ENCODE measurements at places on chromosomes 12 and 14. TPM values are rescaled to one million over a fixed set of nuclear protein-coding genes. Genes with fewer than 3 reads are reported as not detected.

DNA sequence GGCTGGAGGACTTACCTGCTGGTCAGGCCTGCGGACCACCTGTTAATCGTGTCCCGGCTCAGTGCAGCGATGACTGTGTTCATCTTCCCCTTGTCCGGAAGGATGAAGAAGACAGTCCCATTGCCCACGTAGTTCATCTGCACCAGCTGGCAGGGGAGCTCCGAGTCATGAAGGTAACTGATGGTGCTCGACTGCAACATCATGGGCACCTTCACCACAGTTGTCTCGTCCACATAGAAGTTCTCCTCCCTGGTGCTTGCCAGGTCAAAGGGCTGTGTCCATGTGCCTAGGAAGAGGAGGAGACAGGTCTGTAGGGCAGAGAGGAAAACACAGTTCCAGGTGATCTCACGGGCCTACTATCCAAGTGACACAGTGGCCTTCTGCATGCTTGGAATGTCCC is 13.4 kb downstream of the SERPINA6 start:
- DNase-seq: no peak

DNA sequence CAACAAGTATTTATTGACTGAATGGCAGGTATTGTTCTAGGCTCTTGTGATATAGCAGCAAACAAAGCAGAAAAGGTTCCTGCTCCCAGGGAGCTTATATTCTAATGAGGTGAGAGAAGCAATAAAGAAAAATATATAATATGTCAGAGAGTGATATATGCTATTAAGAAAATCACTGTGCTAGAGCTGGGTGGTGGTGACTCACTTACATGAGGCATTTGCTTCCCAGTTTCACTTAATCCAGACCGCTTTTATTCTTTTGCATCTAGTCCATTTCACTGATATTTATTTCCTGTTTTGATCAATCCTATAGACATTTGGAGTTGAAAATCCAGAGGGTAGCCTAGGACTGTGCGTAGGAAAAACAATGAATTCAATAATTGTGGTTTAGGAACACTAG is 17.5 kb downstream of the TRHDE start:
- no peak for DNase-seq

GRCh38 chr14:52716155-52716554 is 9.2 kb downstream of the PSMC6 start:
- no peak for DNase-seq

Gene TNFAIP2
- 720 TPM for total RNA-seq

GRCh38 chr12:127613056-127613455 is 653.9 kb upstream of the TMEM132C start:
- DNase-seq: no peak

GRCh38 chr12:49287876-49288275 is 7.1 kb upstream of the PRPH start:
- no peak for DNase-seq

Gene GPR137C
- 2.2 TPM for total RNA-seq

- DNase-seq: no peak
Observed at GRCh38 chr12:10873378-10873777, 10.7 kb downstream of the PRH1 start.

GRCh38 chr12:26830363-26830762 is 2.6 kb downstream of the ITPR2 start:
- no peak for DNase-seq

DNA sequence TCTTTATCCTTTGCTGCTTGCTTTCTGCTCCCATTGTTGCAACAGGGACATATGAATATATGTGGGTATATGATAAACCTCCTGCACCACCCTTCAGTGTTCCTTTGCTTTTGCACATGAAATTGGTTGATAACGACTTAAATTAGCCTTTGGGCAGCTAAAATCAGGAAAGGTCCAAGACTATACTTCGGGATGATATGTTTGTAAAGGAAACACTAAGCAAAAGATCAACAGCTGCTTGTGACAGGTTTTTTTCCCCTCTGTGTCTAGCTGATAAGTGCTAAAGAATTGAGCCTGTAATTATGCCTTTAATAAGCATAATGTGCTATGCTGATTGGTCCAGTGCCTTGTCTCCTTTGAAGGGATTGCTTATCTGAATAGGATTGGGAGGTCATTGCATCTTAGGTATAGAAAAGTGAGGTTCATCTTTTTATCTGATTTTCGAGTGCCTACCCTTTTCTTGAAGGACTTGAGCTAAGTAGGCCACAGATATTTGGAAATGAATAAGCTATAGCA is 59.4 kb downstream of the PPHLN1 start:
- DNase-seq: no peak

DNA sequence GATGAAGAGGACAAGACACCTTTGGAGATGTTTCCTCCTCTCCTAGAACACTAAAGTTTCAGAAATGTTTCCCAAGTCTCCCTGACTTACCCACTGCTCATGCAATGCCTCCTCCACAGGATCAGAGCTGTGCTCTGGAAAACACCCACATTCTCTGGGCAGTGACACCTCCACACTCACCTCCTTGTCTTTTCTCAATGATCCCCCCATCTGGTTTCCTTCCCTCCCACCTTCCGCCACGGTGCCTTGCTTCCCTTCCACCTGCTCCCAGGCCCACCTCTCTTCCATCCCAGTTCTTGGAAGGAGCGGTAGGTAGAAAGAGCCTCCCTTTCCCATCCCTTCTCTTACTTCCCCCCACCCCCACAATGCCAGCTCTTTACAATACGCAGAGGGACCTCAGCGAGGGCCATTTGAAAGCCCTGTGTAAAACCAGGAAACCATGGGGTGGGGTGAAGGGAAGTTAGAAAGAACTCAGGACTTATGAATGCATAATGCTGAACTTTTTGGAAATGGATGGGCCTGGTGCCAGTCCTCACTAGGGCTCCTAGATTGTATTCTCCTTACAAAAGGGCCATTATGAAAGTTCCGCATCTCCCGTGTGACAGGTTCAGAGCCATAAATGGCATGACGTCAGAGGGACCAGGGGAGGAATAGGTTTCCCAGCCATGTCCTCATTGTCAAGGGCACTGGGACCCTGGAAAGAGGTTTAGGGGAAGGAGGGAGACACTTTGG is 12.8 kb downstream of the FBLN5 start:
- DNase-seq: no peak

- no peak for DNase-seq
Observed at GRCh38 chr12:44972746-44973421, 78.0 kb downstream of the DBX2 start.

DNA sequence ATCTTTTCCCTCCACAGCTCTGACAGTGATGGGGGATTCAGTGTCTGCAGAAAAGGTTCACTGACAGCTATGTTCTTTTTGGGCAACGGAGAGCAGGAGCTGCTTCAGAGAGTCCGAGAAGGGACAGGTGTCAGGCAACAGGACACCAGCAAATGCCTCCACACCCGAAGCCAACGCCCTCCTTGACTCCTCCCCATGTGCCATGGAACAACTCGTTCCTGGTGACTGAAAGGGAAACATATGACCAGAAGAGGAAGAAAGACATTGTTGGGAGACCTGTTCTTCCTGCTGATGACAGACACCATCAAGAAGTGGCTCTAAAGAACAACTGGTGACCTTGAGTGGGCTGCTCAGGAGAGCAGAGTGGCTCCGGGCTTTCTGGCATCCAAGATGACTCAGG is 172.3 kb upstream of the NOS1 start:
- no peak for DNase-seq

Gene TRHDE
- 12.1 TPM for total RNA-seq

Gene LUM
- 104 TPM for total RNA-seq

Gene GSC
- total RNA-seq: not detected

DNA sequence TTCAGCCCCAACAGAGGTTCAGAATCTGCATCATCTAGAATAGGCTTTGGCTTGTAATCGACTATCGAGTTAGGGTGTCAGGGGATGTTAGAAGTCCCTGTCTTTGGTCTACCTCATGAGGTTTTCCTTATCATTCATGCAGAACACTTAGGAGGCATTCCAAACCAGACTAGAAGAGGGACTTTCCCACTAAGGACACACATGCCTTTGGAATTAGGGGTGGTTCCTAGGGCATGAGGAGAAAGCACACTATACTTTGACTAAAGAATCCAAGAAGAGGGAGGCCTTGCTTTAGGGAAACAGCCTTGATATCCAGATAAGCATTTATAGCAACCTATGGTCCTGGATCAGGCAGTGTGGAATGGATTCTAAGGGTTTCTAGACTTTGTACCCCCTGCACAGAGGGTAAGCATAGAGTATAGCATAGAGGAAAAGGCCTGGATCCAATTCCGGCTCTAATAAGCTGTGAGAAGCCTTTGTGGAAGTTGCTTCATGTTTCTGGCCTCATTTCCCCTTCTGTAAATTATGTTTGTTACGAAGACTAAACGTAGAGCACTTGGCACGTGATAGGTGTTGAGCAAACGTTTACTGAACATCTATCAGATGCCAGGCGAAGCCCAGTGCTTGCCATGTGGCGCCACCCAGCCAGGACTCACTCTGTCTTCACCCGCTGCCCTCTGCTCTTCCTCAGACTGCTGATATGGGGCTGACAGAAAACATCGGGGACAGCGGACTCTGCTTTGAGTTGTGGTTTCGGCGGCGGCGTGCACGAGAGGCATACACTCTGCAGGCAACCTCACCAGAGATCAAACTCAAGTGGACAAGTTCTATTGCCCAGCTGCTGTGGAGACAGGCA is 13.2 kb downstream of the ZNF219 start:
- DNase-seq: no peak

DNA sequence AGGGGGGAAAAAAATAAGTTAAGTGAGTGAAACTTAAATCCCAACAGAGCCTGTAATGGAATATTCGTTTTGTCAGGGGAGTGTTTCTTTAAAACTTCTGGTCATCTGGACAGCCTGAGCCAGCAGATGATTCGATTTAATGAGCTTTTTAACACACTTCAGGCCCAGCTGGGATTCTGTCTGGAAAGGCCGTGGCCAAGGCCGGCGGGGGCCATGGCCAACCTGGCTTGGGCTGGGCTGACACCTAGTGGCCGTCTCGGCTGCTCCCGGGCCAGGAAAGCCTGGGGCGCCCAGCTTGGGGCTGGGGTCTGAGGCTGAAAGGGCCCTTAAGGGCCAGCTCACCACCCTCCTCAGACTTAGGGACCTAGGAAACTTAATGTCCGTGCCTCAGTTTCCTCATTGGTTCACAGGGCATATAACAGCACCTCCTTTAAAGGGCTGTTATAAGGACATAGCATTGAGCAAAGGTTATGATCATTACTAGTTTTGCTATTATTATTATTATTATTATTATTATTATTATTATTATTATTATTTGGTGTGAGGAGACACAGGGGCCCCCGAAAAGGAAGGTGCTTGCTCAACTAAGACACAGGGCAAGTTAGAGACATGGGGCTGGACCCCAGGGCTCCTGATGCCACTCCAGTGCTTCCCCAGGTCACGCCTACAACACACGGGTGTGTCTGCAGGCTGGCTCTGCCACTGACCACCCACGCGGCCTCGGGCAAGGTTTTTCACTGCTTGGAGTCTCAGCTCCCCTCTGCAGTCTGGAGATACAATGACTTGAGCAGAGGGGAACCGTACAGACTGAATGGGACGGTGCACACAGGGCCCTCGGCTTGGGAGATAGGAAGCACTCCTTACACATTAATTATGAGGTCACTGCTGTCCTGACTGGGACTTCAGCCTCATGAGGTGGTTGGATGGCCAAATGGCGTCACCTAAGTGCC is 84.0 kb downstream of the SYNE3 start:
- no peak for DNase-seq

Gene DUSP6
- 88.7 TPM for total RNA-seq

Gene BDKRB1
- total RNA-seq: 1.4 TPM

GRCh38 chr14:55103971-55104954 is 24.8 kb upstream of the LGALS3 start:
- DNase-seq: no peak

Gene RFX4
- not detected for total RNA-seq

Gene ADAM21
- total RNA-seq: not detected

DNA sequence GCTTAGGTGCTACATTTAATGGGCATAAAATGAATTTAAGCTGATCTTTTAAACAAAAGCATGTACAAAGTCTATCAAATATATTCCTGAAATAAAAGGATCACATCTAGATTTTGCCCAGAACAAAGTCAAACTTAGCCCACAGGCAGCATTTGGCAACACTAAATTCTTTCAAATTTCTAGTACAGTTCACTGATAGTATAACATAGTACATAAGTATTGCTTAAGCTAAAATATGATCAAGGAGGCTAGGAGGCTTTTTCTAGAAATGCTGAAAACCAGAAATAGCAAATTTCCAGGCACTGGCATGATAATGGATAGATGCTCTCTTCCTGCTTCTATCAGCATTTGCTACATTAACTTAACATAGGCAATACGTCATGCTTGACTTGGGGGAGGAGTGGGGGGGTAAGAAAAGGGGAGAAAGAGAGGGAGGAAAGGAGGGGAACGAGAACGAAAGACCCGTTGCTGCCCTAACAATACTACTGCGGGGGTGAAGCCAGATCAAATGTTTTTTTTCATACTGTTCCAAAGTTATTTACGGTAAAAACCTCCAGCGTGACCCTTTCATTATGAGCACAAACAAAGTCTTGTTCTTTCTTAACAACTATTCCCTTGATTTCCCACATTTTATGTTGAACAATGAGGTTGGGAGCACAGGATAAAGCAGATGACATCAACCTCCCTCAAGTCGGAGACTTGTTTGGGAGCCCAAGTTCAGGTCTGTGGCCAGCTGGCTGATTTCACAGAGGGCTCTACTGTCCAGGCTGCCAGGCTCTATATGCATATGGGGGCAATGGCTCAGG is 10.6 kb downstream of the TMED10 start:
- no peak for DNase-seq

GRCh38 chr12:122368361-122369073 is 54.0 kb downstream of the CLIP1 start:
- DNase-seq: no peak

Gene GPR132
- 1.5 TPM for total RNA-seq

DNA sequence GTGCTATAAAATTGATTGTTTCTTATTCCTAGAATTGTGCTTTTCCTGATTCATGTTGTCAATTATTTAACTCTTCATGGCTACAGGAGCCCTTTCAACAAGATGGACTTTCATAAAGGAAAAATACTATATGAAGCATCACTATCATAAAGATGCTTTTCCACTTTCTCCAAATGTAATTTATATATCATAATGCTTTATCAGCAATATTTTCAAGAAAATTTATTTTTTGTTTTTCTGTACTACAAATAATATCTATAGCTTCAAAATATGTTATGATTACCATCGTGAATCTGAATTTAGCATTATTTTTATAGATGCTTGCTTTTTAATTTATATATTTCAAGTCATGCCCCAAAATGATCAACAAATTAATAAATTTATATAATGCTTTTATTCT is 873.5 kb upstream of the LRFN5 start:
- no peak for DNase-seq

DNA sequence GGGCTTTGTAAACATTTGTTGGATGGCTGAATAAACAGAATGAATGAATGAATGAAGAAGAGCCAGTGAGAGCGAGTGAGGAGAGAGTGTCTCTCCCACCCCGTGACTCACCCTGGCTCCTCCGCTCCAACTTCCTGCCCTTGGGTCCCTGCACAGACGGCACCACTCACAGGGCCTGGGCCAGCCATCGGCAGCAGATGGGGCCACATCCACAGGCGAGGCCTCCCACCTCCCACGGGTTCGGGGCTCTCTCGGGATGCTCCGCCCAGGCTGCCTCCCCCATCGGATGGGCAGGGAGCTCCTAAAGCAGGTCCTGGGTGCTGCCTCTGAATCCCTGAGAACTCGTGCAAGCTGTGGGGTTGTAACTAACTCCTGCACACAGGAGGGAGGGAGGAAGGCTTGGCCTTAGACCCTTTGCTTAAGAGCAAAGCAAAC is 41.3 kb downstream of the CCNK start:
- DNase-seq: no peak

- DNase-seq: no peak
Observed at GRCh38 chr12:6772726-6773589, 638 bp downstream of the LAG3 start.

Gene ART4
- total RNA-seq: 1.5 TPM
